ENCODE measurements at places on chromosomes 1 and 21.
A peak's percentile ranks its signal among the peaks of the same experiment; 100 is the strongest.

- DNase-seq = peak; percentile 57
Observed at GRCh38 chr1:15246960-15247614, at the start of gene FHAD1. Gene FHAD1, plus strand, starts transcription at chr1:15247223. Its CDS starts 4,562 bp downstream, at chr1:15251785.

DNA sequence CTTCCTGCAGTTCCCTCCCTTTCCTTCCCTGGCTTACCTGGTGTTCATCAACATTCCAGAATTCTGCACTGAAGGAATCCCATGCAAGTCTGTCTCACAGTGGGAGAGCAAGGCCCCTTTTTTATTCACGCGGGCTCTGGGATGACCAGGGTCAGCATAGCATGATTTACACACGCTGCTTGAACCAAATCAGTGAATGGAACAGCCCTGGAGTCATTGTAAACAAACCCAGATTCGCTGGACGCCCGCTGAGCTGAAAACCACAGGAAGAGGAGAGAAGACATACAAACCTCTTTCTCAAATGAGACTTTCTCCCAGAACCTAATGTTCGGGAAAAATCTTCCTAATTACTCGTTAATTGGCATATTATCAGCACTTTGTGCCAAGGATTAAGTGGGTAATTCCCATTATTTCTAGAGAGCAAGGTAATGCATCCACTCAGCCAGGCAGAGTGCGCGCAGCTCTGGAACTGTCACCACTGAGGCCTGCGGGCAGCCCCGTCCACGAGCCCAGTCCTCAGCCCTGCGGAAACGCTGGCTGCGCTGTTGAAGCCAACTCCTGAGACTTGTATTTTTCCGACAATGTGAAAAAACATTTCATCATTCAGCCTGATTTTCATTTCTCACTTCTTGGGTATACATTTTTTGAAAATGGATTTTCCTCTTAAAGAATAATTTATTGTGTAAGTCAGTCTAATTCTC lies 140.0 kb downstream of the ETS2 start:
- DNase-seq = no peak

- DNase-seq = peak; percentile 88
Observed at GRCh38 chr1:192913683-192914082, 104.8 kb downstream of the RGS2 start.

- peak; percentile 94 for DNase-seq
Observed at GRCh38 chr1:27366411-27367159, at the start of gene MAP3K6. Gene MAP3K6, minus strand, starts transcription at chr1:27366961. Its CDS starts 364 bp downstream, at chr1:27366597.

DNA sequence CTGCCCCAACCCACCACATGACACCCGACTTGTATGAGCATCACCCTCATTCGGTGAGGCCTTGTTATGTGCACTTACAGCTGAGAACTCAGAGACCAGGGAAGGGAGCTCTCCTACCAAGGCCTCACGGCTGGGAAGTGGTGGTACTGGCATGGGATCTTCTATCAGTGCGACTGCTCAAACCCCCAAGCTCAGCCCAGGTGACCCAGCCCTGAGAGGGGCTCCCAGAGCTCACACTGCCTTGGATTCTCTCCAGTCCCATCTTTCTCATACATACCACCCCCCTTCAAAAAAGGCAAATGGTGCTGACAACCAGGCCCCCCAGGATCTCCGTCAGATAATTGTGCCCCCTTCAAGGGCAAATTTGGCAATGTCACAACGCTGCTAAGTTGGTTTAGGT lies 777 bp upstream of the PLA2G2F start:
- DNase-seq = no peak

All from epithelial cell of esophagus (primary cell).